ENCODE measurements at places on chromosomes 7 and 10.
A peak's percentile ranks its signal among the peaks of the same experiment; 100 is the strongest.

DNA sequence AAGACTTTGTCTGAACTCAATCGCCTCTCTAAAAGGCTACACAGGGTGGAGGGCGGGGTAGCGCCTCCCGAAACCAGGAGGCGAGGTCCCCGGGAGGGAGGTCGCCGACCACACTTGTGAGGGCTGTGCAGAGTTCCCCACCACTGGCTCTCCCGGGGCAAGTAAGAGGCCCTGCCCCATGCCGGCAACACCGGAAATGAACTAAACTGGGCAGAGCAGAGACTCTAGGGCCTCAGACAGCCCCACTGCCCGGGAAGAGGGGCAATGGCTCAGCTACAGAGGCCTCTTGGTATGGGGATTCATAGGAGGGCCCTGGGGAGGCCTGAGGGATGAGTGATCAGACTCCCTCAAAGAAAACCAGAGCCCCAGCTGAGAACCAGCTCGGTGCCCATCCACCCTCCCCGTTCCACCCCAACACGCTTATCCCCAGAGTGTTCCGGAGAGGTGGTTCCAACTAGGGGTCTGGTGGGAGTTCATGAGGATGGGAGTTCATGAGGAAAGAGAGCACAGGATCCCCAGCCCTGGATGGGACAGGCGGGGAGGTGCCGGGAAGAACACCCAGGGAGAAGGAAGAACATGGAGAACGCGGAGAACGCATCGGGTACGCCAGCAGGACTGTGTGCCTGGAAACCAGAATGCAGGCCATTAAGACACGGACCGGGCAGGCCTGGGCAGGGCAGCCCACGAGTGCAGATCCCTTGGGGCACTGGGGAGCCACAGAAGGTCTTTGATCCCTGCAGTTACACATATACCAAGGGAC lies 89.4 kb upstream of the MYL10 start:
- DNase-seq: no peak

DNA sequence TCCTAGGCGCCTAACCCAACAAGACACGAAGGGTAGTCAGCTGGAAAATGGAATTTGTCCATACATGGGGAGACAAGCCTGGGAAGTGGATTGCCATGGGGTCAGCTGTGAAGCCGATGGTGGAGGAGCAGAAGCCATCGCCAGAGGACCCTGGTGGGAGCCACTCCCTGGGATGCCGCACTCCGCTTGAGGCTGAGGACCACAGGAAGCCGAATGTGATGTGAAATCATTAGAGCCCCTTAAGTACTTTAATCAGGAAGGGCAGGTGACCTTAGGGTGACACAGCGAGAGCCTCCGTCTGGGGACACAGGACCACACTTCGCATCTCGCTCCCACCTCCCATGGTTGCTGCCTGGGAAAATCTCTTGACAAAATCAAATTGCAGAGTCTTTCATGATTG lies 614.6 kb upstream of the MGMT start:
- DNase-seq: no peak

DNA sequence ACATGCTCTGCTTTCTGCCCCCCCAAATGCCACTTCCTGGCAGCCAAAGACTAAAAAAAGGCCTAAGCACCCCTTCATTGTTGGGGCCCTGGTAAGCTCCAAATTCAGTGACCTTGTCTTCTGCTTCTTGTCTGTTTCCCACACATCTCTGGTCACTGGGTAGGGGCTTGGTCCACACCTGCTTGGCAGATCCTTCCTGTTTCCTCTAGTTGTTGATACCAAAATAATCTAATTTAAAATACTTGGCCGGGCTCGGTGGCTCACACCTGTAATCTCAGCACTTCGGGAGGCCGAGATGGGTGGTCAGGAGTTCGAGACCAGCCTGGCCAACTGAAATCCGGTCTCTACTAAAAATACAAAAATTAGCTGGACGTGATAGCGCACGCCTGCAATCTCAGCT lies 130.6 kb downstream of the CAMK1D start:
- DNase-seq: no peak

GRCh38 chr7:21338728-21339164 lies 89.1 kb upstream of the SP4 start:
- peak; percentile 0 for DNase-seq

GRCh38 chr10:106789623-106790022 lies 374.9 kb downstream of the SORCS1 start:
- no peak for DNase-seq

- no peak for DNase-seq
Measured at GRCh38 chr10:133143200-133143533, 16.9 kb upstream of the KNDC1 start.

DNA sequence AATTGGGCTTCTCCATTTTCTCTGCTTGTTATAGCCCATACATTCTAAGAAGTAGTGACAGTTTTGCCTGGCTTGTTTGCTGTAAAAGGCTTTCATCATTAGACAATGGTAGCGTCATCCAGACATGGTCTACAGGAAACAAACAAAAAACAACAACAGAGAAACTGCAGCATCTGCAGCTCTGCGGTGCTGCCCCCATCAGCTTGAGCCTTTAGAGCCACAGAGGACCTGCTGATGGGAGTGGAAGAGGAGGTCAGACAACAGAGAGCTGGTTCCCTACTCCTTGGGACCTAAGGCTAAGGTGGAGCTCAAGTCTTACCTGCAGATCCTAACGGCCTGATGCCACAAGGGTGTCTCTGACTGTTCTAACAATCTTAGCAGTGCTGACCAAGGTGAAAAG lies 3.1 kb downstream of the INA start:
- DNase-seq: no peak

DNA sequence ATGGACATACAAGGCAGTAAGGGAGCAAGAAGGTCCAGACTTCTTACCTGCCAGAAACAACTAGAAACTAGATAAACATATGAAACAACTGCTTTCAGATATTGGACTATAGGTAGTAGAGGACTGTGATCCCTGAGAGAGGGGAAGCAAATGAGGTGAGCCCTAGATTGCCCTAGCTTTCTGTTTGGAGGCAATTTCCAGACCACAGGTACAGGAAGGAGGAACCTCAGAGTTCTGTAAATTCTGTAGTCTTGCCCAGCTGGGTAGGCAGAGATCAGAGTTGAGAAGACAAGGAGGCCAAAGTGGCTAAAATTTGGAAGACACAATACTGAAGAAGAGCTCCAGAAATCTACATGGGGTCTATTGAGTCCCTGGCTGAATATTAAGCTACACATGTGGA lies 21.0 kb downstream of the CDK6 start:
- no peak for DNase-seq
